ENCODE measurements at places on chromosomes 6 and 20.
A peak's percentile ranks its signal among the peaks of the same experiment; 100 is the strongest.

DNA sequence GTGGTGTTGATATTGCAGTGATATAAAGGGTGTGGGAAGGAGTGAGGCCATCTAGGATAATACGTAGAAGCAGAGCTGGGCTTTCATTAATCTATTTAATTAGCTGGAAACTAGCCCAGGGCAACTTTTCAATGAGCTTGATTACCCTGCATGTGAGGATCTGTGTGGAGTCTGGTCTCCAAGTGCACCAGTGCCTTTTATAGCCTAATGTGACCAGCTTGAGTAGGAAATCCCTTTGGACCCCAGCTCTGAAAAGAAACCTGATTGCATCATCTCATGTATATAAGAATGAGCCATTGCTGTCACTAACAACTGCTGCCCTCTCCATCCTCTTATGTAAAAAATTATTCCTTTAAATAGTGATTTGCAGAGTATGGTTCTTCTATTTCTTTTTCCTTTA, 72.6 kb downstream of the CD109 start:
- DNase-seq = no peak

GRCh38 chr6:42434237-42434636, 17.5 kb downstream of the TRERF1 start:
- no peak for DNase-seq

DNA sequence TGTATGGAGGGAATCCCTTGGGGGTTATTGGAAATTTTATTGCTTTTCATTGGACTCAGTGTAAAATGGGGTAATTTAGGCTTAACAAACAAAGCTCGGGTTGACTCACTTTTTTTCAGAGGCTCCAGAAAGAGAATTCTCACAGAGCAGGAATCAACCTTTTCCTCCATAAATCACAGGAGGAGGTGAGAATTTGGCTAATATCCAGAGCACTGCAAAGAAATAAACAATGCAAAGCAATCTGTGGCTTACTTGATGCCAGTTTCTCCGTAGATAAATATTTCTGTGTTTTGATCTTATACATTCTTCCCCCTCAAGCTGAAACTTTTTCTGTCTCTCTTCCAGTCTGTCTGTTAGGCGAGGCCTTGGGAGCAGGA, 176.6 kb downstream of the TSHZ2 start:
- no peak for DNase-seq

DNA sequence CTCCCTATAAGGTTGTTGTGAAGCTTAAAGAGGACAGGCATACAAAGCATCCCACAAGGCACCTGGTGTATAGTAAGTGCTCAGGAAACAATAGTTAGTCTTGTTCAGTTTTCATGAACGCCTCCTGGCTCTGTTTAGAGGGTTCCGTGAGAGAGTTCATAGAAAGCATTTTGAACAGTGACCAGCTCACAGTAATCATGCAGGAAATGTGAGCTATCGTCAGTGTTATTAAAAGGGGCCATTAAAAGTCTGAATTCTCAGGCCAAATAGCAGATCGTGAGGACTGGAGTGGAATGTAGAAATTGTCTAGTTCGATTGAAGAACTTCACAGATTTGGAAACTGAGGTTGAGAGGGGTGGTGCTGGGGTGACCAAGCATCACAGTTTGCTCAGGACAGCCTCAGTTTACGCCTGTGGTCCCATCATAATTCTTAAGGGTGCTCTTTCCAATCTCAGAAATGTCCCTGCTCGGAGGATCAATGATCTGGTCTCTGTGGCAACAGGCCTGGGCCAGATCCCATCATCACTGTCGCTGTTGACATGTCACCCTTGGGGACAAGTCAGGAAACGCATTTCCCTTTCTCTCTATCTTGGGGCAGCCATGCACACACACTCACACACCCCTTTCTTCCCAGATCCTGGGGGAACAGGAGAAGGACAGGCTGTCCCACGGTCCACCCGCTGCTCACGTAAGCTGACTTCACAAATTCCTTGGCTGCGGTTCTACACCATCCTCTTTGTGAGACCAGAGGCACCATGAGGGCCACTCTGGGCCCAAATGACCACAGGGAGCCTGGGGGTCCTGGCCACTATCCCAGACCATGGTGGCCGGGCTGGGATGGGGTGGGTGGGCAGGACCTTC, 7.2 kb downstream of the TGM2 start:
- peak; percentile 87 for DNase-seq
